ENCODE measurements at places on chromosomes 16 and 17.

- H3K27me3 ChIP-seq: no peaks in the 10 kb centered on the region
- H3K27ac ChIP-seq: no peak overlapping the region
Observed at GRCh38 chr16:75235721-75236193, 15.7 kb downstream of the BCAR1 start.

DNA sequence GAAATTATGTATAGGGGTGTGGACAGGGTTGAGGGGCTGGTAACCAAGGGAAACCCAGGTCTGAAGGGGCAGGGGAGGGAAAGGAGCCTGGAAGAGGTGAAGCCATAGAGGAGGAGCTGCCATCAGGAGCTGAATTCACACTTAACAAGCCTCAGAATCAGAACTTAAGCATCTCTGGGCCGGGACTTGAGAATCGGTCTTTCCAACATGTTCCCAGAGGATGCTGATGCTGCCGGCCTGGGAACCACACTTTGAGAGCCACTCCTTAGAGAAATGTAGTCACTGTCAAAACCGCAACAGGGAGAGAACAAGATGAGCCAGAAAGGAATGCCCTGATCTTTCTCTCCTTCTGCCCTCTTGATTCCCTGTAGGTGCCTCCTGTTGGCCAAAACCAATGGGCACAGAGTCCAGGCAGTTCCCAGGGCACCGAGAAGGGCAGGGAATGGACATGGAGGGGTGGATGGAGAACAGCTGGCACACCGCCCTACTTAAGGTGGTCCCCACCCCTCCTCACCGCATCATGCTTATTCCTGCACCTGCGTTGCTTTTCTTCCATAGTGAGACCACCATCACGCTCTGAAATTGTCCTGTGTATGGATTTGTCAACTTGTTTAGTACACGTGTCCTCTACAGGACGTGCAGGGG, 88.5 kb downstream of the GSG1L start:
- H3K36me3 ChIP-seq: no peaks in the 10 kb centered on the region
- H3K27me3 ChIP-seq: peaks cover 8% of the 10 kb centered on the region
- H3K27ac ChIP-seq: no peak overlapping the region
- H3K4me1 ChIP-seq: no peaks in the 10 kb centered on the region

- H3K27me3 ChIP-seq: peaks cover 59% of the 10 kb centered on the region
- H3K4me1 ChIP-seq: peaks cover 3% of the 10 kb centered on the region
- H3K36me3 ChIP-seq: no peaks in the 10 kb centered on the region
- no peak overlapping the region for H3K27ac ChIP-seq
- no peak overlapping the region for H3K4me3 ChIP-seq
Observed at GRCh38 chr17:63538693-63539595, 11.3 kb upstream of the DCAF7 start.

GRCh38 chr17:8190506-8190905, 526 bp upstream of the BORCS6 start:
- no peaks in the 10 kb centered on the region for H3K36me3 ChIP-seq
- DNase-seq: no peak
- H3K27me3 ChIP-seq: no peaks in the 10 kb centered on the region
- peak overlapping the region; percentile 25 for H3K4me3 ChIP-seq
- H3K27ac ChIP-seq: peak overlapping the region; percentile 41

GRCh38 chr17:65198653-65199382, 61.6 kb downstream of the RGS9 start:
- peak; percentile 69 for DNase-seq
- H3K36me3 ChIP-seq: no peaks in the 10 kb centered on the region
- no peaks in the 10 kb centered on the region for H3K4me1 ChIP-seq
- H3K27ac ChIP-seq: no peak overlapping the region

GRCh38 chr16:54654429-54654828, 276.2 kb upstream of the IRX5 start:
- H3K36me3 ChIP-seq: no peaks in the 10 kb centered on the region
- no peak overlapping the region for H3K27ac ChIP-seq
- no peaks in the 10 kb centered on the region for H3K4me1 ChIP-seq
- no peaks in the 10 kb centered on the region for H3K27me3 ChIP-seq
- H3K4me3 ChIP-seq: no peak overlapping the region
- no peak for DNase-seq

GRCh38 chr17:75340631-75341030, 51.4 kb upstream of the SLC25A19 start:
- H3K4me3 ChIP-seq: no peak overlapping the region
- H3K36me3 ChIP-seq: peaks cover 1% of the 10 kb centered on the region
- DNase-seq: no peak

DNA sequence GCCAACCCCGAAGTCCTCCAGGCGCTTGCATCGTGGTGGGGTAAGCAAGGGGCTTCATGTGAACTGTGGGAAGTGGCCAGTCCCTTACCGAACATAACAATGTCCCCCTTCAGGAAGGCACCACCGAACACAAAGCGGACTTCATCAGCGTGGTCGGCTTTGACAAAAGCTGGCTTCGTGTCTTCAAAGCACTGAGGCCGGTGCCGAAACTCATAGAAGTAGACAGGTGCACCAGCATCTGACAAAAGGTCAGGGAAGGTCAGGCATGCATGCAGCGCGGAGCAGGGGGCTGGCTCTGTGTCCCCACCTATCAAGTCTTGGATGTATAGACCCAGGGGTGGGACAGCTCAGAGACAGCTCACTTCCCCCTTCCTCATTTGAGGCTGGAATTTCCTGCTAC, 16.6 kb upstream of the CES1 start:
- H3K4me1 ChIP-seq: no peaks in the 10 kb centered on the region
- no peak overlapping the region for H3K4me3 ChIP-seq

DNA sequence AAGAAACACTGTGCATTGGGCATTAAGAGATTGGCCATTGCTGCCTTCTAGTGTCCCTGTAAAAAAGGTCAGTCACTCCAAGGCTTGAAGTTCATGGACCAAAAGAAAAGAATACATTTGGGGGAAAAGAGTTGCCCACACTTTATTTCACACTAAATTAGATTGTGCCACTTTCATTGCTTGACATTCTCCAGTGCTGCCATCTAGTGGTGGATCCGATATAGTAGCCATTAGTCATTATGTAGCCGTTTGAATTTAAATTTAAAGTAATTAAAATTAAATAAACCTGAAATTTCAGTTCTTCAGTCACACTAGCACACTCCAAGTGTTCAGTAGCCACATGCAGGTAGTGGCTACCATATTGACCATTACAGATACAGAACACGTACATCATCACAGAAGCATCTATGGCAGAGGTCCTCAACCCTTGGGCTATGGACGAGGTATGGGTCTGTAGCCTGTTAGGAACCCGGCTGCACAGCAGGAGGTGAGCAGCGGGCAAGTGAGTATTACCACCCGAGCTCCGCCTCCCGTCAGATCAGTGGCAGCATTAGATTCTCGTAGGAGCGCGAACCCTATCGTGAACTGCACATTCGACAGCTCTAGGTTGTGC, 21.9 kb upstream of the CDH5 start:
- H3K27ac ChIP-seq: no peak overlapping the region
- H3K27me3 ChIP-seq: peaks cover 44% of the 10 kb centered on the region
- H3K4me1 ChIP-seq: no peaks in the 10 kb centered on the region
- no peak overlapping the region for H3K4me3 ChIP-seq
- DNase-seq: peak; percentile 48

- H3K4me3 ChIP-seq: no peak overlapping the region
- peaks cover 10% of the 10 kb centered on the region for H3K4me1 ChIP-seq
- H3K27me3 ChIP-seq: no peaks in the 10 kb centered on the region
- H3K36me3 ChIP-seq: peaks cover 17% of the 10 kb centered on the region
Observed at GRCh38 chr17:75476752-75477489, 20.5 kb downstream of the TMEM94 start.

GRCh38 chr16:27724482-27725235, 174.7 kb downstream of the KATNIP start:
- no peaks in the 10 kb centered on the region for H3K27me3 ChIP-seq
- H3K27ac ChIP-seq: no peak overlapping the region
- no peak overlapping the region for H3K4me3 ChIP-seq
- peaks cover 15% of the 10 kb centered on the region for H3K36me3 ChIP-seq
- peaks cover 5% of the 10 kb centered on the region for H3K4me1 ChIP-seq

DNA sequence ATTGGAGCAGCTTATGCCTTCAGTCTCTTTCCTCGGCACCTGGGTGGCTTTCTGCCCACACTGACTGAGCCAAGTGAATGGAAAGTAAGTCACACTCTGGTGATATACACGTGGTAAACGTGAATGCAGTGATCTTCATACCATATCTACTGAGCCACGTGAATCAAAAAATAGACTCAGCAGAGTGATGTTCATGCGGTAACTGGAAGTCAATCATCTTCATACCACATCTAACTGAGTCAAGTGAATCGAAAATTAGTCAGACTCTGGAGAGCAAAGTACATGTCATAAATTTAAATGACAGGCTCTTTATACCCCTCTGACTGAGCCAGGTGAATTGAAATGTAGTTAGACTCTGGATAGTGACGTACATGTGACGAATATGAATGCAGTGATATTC, 47.1 kb upstream of the ARL4D start:
- H3K27me3 ChIP-seq: no peaks in the 10 kb centered on the region
- DNase-seq: no peak
- no peak overlapping the region for H3K4me3 ChIP-seq
- H3K27ac ChIP-seq: no peak overlapping the region
- H3K36me3 ChIP-seq: no peaks in the 10 kb centered on the region
- H3K4me1 ChIP-seq: peaks cover 4% of the 10 kb centered on the region

GRCh38 chr16:19029980-19030379, 37.4 kb upstream of the COQ7 start:
- no peak for DNase-seq
- no peaks in the 10 kb centered on the region for H3K27me3 ChIP-seq
- H3K27ac ChIP-seq: no peak overlapping the region
- no peaks in the 10 kb centered on the region for H3K36me3 ChIP-seq

GRCh38 chr17:19381741-19382444, 3.6 kb downstream of the MAPK7 start:
- peaks cover 38% of the 10 kb centered on the region for H3K4me1 ChIP-seq
- H3K27ac ChIP-seq: no peak overlapping the region
- H3K36me3 ChIP-seq: peaks cover 60% of the 10 kb centered on the region
- DNase-seq: no peak

- H3K4me3 ChIP-seq: no peak overlapping the region
- no peak for DNase-seq
- no peak overlapping the region for H3K27ac ChIP-seq
- peaks cover 31% of the 10 kb centered on the region for H3K27me3 ChIP-seq
- H3K36me3 ChIP-seq: no peaks in the 10 kb centered on the region
Observed at GRCh38 chr17:81150377-81151077, 14.8 kb upstream of the PVALEF start.

- no peak for DNase-seq
- peaks cover 18% of the 10 kb centered on the region for H3K27me3 ChIP-seq
- no peak overlapping the region for H3K4me3 ChIP-seq
- peaks cover 21% of the 10 kb centered on the region for H3K4me1 ChIP-seq
- no peaks in the 10 kb centered on the region for H3K36me3 ChIP-seq
- no peak overlapping the region for H3K27ac ChIP-seq
Observed at GRCh38 chr17:4596636-4597380, 12.5 kb downstream of the SMTNL2 start.

DNA sequence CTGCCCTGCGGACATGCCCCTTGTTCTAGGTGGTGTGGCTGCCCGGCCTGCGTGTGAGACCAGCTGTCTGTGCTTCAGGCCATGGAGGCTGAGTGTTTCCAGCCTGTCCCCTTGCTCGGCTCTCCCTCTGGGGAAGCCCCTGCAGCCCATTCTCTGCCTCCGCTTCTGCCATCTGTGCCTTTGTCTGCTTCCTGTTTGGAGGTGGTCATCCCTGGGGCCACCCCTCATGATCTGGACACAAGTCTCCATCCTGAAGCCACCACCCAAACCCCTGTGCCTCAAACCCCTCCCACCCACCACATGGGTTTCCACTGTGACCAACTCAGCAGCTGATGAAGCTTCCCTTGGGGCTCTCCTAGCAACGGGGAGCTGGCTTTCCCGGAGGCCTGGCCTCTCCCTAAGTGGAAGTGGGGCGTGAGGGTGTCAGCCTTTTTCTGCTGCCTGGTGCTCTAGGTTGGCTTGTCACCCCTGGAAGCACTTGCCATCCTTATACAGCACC, 184.9 kb downstream of the SEC14L1 start:
- H3K27me3 ChIP-seq: no peaks in the 10 kb centered on the region
- no peak overlapping the region for H3K4me3 ChIP-seq
- DNase-seq: no peak
- peak overlapping the region; percentile 76 for H3K27ac ChIP-seq

Measured in IMR-90 (cell line).